ENCODE measurements at places on chromosomes 4 and X.

- no peak for DNase-seq
These were observed 1646.4 kb upstream of the ADGRL3 start for GRCh38 chr4:59553721-59554091.

GRCh38 chr4:167688660-167689142, 403.6 kb upstream of the ANXA10 start:
- no peak for DNase-seq

DNA sequence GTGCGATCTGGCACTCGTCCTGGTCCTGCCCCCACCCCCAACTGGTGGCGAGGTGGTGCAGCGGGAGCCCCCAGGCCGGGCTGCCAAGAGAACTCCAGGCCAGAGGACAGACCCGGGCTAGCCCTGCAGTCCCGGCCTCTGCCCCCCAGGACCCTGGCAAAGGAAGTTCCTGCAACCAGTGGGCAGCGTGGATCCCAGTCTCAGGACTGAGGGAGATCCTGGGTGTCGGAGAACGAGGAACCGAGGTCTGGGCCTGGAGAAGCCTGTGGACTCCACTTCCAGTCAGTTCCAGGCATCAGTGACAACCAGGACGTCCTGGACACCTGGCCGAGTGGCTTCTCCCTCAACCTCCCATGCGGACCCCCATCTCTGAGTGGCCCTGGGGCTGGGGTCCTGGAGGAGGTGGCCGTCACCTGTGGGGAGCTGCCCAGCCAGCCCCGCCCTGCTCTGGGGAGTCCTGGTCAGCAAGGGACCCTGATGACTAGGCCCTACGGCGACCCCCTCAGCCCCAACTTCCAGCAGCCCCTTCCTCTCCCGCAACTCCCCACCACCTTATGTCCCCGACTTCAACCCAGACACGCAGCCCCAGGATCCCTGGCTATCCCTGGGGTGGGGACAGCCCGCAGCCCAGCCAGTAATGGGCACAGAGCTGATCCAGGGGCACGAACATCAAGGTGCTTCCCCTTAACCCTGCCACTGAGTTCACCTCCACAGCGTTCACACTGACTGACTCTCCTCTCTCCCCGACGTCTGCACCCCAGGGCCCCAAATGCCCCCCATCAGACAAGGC, 53.7 kb upstream of the NKX1-1 start:
- no peak for DNase-seq

DNA sequence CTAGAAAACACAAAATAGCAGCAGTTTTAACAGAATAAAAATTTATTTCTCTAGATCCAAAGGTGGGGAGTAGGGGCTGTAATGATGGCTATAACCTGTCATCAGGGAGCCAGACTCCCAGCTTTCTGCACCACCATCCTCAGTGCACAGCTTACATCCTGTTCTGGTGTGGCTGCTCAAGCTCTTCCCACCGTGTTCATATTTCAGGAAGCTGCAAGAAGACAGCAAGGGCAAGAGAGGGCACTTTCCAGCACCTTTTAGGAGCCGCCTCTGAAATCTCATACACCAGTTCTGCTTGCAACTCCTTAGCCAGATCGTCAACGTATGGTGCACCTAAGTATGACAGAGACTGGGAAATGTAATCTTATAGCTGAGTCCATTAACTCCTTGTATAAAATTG, 253.7 kb downstream of the CENPC start:
- no peak for DNase-seq

DNA sequence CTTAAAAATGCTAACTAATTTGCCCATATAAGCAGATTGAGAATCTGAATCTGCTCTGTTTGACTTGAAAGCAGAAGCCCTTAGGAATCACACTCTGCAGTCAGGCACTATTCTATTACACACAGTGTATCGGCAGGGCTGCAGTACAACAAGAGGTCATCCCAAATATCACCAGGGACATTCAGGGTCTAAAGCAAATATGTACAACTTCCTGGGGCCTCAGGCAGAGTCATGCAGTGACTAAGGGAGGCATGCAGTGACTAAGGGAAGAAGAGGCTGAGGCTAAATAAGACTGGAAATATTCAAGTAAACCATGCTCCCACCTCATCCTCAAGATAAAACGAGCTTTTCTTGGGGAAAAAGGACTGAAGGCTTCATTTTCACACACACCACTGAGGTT, 20.9 kb downstream of the MAPK10 start:
- no peak for DNase-seq

GRCh38 chrX:126170720-126171119, 4.6 kb upstream of the DCAF12L2 start:
- no peak for DNase-seq

DNA sequence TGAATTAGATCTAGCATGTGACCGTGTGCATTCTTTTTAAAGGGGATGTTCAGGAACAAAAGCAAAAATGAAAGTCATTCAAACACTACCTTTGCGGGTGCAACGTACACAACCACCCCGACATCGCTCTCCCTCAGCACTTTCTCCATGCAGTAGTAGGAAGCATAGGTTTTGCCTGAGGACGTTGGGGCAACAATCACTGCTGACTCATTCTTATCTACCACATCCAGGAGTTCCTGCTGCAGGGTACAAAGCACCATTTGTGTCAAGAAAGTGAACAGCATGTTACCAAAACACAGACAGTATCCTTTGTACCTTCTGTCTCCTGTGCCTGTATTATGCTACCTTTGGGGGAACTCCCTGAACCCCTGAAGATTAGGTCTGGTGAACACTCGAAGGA, 58.6 kb downstream of the DDX60L start:
- DNase-seq, result no peak

DNA sequence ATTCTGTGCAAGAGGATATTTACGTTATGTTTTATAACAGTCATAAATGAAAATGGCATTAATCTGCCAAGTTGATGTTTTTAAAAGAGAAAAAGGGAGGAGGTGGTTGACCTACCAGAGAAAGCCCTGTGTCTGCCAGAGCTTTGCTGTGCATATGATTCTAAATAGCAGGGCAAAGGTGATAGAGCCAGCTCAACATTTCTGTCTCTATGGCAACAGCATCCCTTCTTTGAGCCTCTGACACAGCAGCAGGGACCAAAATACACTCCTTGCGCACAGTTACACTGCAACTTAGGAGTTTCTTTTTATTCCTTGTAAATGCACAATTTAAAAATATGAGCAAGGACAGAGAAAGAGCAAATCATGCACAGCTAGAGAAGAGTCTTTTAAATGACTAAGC, 133.3 kb upstream of the RAI2 start:
- DNase-seq, result no peak

- no peak for DNase-seq
These were observed 485.3 kb downstream of the IL15 start for GRCh38 chr4:142121448-142122350.

DNA sequence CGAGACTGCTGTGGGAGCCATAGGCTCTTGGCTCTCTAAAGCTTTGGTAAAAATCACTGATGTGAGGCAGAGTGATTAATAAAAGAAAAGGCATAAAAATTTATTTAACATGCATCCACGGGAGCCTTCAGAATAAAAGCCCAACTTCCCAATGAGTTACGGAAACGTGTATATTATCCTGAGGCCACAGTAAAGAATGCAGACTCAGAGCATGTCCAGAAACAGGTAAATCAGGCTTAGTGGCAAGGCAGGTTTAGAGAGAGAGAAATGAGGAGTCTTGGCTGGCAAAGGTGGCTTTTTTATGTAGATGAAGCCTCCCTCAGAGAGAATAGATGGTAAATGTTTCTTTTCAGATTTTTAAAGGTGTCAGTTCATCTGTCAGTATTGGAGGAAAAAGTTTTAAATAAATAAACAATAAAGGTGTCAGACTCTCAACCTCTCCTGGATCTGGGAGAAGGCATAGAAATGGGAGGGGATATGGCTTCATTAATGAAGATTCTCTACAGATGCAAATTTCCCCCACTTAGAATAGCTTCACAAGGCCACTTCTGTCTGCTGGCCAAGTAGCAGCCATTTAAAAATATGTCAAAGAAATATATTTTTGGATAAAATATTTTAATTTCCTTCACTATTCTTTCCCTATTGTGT, 24.0 kb downstream of the C4orf51 start:
- no peak for DNase-seq

DNA sequence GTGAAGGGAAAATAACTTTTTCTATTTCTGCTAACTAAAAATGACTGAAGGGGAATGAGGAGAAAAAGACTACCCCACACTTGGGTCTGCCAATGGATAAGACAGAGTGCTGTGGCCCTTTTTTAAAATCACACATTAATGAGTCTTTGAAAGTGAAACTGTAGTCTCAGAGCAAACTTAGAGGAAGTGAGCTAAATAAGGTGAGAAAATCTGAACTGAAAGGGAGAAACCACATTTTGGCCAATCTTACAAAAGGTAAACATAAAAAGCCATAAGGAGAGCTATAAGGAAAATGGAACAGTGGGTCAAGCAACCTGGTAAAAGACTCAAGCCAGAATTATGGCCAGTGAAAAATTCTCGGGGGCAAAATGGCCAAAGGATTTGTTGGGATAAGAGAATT, 755.1 kb upstream of the IGFBP7 start:
- no peak for DNase-seq

GRCh38 chr4:24244663-24245490, 339.5 kb downstream of the DHX15 start:
- no peak for DNase-seq

DNA sequence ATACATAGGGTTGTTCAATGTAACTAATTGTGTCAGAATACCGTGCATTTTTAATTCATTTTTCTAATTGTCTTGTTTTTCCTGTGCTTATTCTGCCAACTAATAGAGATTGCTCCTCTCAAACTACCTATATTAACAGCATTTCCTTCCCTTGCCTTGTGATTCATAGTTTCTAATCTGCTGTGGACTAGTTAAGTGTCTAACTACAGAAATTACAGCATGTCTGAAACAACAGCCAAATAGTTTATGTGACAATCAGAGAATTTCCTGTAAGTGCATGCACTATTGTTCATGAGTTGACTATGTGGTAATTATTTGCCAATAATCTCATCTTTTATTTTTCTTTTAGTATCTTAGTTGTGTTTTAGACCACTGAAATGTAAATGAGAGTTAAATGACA, 4.1 kb upstream of the SEC24B start:
- no peak for DNase-seq

DNA sequence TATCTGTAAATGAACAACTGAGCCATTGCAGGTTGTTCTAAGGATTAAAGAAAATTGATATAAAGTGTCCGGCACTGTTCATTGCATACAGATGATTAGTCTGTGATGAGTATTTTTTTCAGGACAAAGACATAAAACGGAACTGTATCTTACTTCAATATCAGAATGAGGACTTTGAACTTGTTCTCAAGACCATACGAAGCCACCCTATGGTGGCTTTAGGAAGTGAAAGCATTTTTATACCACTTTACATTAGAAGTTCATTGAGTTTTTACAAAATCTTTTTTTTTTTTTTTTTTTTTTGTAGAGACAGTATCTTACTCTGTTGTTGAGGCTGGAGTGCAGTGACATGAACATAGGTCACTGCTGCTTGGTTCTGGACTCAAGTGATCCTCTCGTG, 45.2 kb upstream of the TRIM2 start:
- no peak for DNase-seq

- no peak for DNase-seq
These were observed at the start of gene DCLK2 for GRCh38 chr4:150078041-150078578. Gene DCLK2 (plus strand): TSS chr4:150078445. CDS start chr4:150079028, 583 bp downstream.

Measured in stimulated activated CD8-positive, alpha-beta memory T cell treated with anti-CD3 and anti-CD28 coated beads, Interleukin-15, amount 100 ng/mL, for 24 hours (primary cell).